ENCODE measurements at places on chromosomes 6 and 20. TPM values are rescaled to one million over a fixed set of nuclear protein-coding genes. Genes with fewer than 3 reads are reported as not detected.

SLC17A2 gene
- not detected for total RNA-seq

ABT1 gene
- total RNA-seq = 42.5 TPM

NFATC2 gene
- 32.6 TPM for total RNA-seq

KHDC1L gene
- total RNA-seq = not detected

HLA-DRB1 gene
- 33.4 TPM for total RNA-seq

DNA sequence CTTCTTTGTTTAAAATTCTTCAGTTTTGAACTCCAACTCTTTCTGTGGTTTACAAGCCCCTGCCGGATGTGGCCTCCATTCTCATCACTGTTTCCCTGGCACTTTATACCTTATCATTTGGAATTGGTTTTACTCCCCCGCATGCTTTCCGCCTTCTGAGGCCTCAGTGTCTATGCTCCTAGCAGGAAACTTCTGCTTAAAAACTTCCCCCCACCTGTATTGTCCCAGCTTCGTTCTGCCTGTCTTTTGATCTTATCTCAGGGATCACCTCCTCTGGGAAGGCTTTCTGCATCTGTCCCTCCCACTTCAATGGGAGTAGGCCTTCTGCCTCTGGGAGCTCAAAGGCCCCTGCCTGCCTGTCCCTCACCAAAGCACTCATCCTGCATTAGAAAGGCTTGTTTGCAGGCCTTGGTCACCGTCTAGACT lies 3.4 kb upstream of the ANGPT4 start:
- no peak for DNase-seq

- no peak for DNase-seq
Measured at GRCh38 chr6:36924778-36925374, 29.7 kb upstream of the PI16 start.

GRCh38 chr6:169722362-169723199 lies 1.7 kb downstream of the PHF10 start:
- DNase-seq = peak; percentile 62

DNA sequence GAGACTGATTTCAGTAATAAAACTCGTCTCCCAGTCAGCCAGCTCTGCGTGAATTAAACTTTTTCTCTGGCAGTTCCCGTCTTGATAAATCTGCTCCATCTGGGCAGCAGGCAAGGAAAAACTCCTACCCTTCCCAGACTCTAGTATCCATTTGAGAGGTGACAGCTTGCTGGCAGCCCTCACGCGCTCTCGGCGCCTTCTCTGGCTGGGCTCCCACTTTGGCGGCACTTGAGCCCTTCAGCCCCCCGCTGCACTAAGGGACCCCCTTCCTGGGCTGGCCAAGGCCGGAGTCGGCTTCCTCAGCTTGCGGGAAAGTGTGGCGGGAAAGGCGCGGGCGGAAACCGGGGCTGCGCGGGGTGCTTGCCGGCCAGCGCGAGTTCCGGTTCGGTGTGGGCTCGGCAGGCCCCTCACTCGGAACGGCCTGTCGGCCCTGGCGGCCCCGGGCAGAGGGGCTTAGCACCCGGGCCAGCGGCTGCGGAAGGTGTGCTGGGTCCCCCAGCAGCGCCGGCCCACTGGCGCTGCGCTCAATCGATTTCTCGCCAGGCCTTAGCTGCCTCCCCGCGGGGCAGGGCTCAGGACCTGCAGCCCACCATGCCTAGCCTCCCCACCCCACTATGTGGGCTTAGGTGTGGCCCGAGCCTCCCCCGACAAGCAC lies 21.8 kb upstream of the GMPR start:
- DNase-seq = no peak

- no peak for DNase-seq
Measured at GRCh38 chr20:47016068-47016664, 121.5 kb downstream of the EYA2 start.

GRCh38 chr6:16974387-16974673 lies 127.5 kb upstream of the STMND1 start:
- no peak for DNase-seq

DNA sequence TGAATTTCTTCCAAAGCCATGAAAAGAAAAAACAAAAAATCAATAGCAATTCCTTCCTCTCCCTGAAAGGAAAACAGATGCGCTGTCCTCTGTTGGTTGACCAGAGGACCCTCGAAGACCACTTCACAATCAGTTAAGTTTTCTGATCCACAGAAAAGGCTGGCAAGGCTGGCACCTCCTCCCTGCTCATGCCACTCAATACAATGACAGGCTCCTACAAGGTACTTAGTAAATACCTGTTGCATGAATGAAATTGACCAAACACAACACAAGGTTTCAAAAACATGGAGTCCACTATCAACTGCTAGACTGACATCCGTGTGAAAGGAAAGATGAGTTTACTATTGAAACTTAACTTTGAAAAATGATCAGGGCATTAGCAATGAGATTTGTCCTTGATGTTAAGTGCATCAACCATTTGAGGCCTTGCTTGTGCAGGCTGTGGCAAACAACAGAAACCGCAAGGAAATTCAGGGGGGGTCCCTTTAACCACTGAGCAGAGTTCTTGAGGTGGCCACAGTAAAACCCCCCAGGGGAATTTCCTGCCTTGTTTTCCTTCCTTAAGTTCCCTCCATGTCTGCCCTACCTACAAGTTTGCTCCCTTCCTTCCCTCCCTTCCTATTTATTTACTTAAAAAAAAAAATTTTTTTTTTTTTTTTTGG lies 27.9 kb upstream of the RTF2 start:
- peak; percentile 49 for DNase-seq

DNA sequence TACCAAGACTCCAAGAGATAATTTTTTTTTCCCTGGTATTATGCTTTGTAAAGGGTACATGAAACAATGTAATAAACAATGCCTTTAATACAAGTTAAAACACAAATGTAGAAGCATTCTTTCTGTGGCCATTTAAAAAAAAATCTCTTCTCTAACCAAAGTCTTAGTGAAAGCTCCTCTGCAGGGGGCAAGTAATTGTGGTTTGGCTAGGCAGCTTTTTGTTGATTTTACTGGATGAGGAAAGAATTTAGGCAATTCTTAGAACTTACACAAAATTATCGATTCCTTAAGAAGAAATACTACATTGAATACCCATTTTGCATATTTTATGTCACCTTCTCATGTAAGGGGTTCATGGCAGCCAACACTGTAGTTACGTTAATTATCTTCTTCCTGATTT lies 12.4 kb downstream of the TFB1M start:
- no peak for DNase-seq

- DNase-seq = peak; percentile 93
Measured at GRCh38 chr6:142926494-142927270, 18.3 kb downstream of the HIVEP2 start.

DNA sequence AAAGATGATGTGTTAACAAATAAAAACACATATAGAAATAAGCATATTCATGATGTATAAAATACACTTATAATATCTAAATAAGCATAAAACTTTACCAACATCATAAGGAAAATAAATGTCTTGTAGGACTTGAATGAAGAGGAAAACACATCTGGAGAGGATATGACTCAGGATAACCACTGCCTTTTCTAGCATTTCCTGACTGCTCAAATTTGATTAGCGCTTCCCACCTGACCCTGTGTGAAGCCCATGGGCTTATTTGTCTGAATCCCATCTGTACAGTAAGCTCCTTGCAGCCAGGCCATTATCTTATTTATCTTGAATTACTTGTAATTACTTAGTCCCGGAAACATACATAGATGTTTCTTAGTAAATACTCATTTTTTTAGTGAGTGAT lies 608.6 kb downstream of the COL12A1 start:
- no peak for DNase-seq

DNA sequence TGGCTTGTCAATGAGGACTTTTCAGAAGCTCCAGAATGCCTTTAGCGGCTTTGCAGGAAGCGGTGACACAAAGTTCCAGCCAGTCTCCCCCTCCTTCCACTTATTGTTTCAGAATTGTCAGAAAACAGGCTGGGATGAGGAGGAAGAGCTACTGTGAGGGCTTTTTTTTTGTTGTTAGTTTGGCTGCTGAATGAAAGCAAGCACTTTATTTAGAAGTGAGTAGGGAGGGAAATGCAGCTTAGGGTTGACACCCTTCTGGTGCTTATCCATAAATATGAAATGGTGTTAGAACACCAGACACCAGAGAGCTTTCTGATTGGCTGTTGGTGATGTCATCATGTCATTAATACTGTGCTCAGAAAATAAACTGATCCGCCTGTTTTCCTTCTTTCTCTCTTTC lies 251.5 kb downstream of the SOX4 start:
- DNase-seq = no peak

- no peak for DNase-seq
Measured at GRCh38 chr6:139847457-139847813, 473.0 kb upstream of the CITED2 start.

- no peak for DNase-seq
Measured at GRCh38 chr6:42599558-42599957, 35.7 kb downstream of the UBR2 start.

DNA sequence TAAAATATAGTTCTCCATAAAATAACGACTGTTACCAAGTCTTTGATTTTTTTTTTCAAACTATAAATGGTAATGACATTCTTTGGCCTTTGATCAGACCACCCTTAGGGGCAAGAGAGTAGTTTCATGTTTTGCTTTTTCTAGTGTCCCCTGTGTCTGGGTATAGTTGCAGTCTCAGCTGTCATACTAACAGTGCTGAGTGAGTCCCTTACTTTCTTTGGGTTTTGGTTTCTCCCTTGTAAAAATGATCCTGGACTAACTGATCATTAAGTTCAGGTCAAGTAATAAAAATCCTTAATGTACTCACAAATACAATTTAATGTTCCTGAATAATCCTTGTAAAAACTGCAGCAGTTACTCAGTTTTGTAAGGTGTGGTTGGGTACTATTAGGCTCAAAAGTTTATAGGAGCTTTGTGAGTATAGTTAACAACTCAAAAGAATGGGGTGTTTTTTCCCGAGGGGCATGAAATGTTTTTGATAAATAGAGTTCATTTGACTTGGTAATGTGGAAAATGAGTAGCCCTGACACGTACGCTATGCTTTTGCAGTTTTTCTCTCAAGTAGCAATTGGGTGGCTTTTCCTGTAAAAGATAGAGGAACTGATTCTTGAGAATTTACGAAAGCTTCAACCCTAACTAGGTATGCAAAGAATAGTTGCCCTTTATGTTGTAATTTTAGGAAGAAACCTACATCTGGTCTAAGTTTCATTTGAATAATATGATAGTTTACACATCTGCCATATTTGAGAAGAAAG lies 6.2 kb downstream of the PTPN1 start:
- DNase-seq = no peak

DNA sequence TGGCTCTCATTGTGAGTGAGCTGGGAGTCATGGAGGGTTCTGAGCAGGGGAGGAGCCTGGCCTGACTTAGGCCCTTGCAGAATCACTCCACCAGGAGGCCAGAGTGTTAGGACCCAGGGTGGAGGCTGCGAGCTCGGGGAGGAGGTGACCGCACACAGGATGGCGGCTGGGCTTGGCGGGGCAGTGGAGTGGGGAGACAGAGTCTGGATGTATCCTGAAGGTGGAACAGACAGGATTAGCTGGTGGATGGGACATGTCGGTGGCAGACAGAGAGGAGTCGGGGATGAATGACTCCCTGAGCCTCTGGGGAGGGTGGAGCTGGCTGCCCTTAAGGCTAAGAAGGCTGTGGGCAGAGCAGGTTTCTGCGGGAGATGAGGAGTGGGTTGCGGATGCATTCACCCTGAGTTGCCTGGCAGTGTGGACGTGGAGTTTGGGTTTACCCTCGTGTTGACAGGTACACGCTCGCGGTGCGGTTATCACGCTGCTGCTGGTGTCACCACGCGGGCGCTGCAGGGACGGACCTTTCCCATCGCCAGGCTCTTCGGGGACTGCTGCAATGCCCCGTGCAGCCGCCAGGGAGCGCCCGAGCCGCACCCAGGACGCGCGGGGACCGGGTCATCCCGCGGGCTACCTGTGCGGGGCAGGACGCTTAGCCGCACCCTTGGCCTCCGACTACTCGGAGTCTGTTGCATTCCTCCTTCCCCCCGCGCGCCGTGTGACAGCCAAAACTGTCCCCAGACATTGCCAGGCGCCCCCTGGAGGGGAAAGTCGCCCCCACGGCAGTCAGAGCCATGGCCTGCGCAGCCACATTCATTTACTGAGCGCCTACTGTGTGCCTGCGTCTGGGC lies 43.0 kb upstream of the PTGIS start:
- DNase-seq = peak; percentile 67

Data from CD8-positive, alpha-beta T cell (primary cell).